ENCODE measurements at places on chromosomes 6 and 20.

DNA sequence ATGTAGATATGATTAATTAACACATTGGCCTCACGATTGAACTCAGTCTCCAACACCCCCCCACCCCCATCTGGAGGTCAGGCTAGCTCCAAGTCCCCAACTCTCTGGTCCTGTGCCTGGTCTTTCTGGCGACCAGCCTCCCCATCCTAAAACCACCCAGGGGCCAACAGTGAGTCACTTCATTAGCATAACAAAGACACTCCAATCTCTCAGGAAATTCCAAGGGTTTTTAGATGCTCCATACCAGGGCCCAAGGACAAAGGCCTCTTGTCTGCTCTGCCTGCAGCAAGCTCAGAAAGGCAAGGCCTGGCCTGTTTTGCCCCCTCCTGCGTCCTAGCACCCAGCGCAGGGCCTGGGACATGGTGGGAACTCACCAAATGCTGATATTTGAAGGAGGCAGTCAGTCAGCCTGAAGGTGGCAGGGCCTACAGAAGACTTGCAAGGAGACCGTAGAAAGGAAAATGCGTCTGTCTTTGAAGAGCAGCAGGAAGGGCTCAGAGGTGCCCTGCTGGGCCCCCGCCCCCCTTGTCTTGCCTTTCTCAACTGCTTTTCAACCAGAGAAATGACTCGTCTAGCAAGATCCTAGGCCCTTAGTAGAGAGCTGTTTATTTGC, 184.7 kb downstream of the CDH4 start:
- DNase-seq = no peak

GRCh38 chr6:69285054-69285453, 511.8 kb downstream of the LMBRD1 start:
- no peak for DNase-seq

DNA sequence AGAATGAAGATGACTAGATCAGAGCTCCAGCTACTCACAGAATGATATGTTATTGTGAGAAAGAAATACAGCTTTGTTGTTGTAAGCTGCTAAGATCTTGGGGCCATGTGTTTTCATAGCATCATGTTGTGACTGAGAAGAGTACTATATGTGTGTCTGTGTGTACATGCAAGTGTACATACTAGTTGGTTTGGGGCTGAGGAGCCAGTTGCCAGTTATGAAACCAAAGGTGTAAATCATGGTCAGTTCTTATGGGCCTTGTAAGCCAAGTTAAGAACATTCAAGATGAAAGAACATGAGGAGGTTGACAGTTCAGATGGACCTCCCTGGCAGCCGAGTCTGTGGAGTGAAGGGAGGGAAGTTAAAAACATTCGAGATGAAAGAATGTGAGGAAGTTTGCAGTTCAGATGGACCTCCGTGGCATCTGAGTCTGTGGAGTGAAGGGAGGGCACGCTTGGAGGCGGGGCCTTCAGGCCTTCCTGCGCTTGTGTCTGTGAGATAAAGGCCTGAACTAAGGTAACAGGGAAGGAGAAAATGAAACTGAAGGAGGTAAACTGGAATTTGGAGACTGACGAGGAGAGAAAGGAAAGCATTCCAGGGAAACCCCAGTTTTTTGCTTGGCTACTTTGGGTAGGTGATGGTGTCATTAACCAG, 13.9 kb downstream of the AFDN start:
- no peak for DNase-seq

DNA sequence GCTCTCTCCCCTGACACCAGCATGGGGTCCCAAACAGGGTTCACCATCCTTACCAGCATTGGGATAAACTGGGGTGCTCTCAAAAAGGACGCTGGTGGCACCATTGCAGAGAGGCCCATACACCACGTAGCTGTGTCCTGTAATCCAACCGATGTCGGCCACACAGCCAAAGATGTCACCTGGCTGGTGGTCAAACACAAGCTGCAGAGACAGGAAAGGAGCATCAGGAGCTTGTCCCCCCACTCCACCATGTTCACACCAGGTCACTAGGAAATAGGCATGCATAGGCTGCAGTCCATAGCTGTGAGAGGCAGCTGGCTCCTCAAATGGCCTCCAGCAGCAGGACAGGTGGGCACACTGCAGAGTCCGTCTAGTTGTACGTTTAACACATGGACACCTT, 28.8 kb upstream of the APMAP start:
- no peak for DNase-seq

- no peak for DNase-seq
These were observed 116.1 kb upstream of the TRAF3IP2 start for GRCh38 chr6:111721753-111722154.

DNA sequence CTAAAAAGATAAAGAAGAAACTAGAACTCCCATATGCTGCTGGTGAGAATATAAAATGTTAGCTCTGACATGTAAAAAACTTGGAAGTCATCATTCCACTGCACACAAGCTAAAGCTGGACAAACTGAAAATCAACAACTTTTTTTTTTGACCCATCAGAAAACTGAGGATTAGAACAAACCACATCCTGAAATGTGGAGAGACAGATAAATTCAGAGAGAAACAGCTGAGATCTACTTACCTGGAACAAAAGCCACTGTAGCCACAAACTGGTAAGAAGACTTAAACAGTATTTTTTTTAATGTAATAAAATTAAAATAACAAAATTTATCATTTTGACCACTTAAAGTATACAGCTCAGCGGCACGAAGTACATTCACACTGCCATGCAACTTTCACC, 408.5 kb upstream of the RGS17 start:
- DNase-seq = no peak

GRCh38 chr6:17204533-17204932, 76.6 kb upstream of the RBM24 start:
- no peak for DNase-seq

- no peak for DNase-seq
These were observed 266.3 kb downstream of the ERMARD start for GRCh38 chr6:170017603-170018320.

DNA sequence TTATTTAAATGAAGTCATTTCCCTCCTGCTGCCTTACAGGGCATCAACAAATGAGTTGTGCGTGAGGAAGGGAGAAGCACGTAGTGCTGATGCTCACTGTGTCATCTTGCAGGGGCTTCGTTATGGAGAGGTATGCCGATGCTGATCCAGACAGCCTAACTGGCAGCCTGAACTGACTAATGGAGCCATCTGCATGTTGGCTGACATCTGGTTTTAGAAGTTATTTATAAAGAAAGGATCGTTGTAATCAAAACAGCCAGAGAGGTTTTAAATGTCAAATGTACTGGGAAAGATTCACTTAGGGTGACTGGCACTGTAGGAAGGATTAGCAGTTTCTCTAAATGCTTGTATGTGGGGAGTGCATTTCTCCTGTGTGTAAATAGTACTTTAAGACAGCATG, 54.6 kb downstream of the FARS2 start:
- no peak for DNase-seq

- DNase-seq = no peak
These were observed 12.2 kb downstream of the MTG2 start for GRCh38 chr20:62195075-62195405.

DNA sequence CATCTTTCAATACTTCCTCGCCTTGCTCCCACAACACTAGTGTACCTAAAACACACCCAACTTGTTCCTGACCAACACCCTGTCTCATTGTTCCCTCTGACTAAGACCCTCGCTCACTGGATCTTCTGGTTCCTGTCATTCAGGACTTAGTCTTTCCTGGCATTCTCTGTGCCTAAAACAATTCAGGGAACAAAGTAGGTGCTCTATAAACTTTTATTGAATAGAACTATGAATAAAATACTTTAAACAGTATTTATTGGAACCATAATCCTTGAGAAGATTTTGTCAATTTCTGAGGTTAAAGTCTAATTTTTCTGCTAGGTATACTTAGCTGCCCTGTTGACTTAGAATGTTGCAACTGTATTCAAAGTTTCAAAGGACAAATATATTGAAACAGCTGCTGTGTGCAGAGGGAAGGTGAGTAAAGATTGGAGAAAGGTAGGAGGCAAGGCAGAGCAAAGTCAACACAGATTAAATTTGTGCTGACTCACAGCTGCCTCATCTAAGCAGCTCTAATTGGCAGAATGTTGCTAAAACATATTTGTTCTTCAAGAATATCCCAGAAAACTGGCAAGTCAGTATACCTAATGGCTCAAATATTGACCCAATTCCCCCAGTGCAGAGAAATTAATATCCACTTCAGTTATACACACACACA, 37.6 kb downstream of the GSTA2 start:
- no peak for DNase-seq

Data from T-helper 1 cell (primary cell).